ENCODE measurements at places on chromosomes 1 and 21.

DNA sequence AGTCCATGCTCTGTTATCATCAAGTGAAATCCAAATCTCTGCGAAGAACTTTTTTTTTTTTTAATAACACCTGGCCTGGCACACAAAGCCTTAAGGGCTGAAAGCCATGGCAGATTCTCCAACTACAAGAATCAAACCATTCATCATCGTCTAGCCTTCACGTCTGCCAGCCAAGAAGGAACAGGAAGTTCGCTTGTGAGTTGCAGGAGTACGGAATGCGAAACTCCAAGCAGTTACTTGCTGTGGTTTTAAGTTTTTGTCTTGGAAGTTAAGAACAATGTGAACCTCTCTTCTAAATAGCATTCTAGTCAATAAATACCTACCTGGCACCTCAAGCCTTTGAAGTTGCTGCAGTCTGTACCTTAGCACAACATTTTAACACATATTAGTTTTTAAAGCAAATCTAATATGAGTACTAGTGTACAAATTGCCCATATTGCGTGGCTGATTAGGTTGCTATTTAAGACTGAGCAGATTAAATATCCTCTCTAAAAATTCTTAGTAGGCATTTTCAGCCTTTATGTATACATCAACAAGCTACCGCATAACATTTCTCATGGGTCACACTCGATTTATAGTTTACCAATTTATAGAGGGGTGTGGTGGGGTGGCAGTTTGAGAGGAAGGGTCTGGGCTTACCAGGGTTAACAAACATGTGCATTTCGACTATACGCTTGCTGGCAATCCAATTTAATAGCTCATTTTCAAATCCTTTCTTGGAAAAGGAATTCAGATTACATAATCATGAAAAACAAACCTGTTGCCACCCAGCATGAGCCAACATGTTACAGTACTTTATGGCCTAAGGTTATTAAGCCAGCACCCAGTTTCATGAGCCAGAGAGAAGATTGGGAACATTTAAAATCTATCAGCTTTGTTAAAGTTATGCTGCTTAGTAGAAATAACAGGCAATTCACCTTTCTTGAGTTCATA is 22.2 kb upstream of the PTPN14 start:
- no peak for DNase-seq

- no peak for DNase-seq
Measured at GRCh38 chr1:172723251-172723650, 64.3 kb downstream of the FASLG start.

DNA sequence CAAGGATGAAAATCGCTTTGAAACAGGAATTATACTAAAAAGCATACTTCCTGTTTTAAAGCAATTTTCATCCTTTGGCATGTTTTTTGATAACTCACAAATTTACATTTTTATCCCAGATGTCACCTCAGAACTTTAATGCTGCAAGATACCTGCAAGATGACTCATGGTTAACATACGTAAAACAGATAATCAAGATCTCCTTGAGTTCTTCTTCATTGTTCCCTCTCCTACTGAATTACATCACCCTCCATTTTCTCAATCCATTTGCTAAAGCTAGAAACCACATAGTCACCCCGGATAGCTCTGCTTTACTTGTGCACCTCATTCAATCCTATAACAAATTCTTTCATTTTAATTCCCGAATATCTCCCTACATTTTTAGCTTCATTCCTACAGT is 1114.2 kb downstream of the PLA2G4A start:
- DNase-seq: no peak

GRCh38 chr1:22210636-22211035 is 67.7 kb upstream of the WNT4 start:
- no peak for DNase-seq
